Memory B cell (primary cell): ENCODE measurements at places on chromosomes 6 and 20.

DNA sequence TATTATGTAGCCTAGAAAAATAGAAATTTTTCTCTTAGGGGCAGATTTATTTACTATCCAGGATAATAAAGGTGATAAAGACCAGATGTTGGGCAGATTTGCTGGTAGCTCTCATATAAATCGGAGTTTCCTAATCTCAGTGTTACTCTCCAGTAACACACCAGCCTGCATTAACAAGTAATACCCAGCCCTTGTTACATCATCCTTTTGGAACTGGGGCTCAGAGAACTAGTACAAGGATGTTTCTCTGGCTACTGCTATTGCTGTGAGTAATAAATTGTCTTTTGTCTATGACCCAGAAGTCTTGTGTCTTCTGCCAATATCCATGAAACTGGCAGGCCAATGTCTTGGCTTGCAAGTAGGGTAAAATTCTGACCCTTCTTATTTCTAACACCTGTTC, 16.8 kb downstream of the TPD52L1 start:
- no peak for DNase-seq
- H3K4me1 ChIP-seq: no peaks in the 10 kb centered on the region
- no peak overlapping the region for H3K4me3 ChIP-seq
- no peak overlapping the region for H3K27ac ChIP-seq

GRCh38 chr6:148068437-148069061, 274.1 kb upstream of the SASH1 start:
- H3K4me3 ChIP-seq: no peak overlapping the region
- no peaks in the 10 kb centered on the region for H3K36me3 ChIP-seq
- H3K27me3 ChIP-seq: no peaks in the 10 kb centered on the region
- no peaks in the 10 kb centered on the region for H3K4me1 ChIP-seq

DNA sequence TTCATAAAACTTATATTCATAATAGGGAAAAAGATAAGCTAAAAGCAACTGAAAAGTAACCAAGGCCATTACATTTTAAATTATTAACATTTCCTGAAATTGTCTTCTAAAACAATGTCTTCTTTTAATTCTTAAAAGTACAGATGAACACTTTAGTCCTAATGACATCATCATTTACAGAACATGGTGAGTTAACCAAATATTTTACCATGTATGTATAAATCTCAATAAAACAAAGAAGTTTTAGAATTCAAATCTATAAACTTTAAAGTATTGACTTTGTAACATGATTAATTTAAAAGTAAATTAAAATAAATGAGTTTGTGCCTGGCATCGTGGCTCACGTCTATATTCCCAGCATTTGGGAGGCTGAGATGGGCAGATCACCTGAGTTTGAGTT, 125.9 kb upstream of the PRSS16 start:
- H3K4me1 ChIP-seq: peaks cover 2% of the 10 kb centered on the region
- peaks cover 2% of the 10 kb centered on the region for H3K36me3 ChIP-seq
- peaks cover 1% of the 10 kb centered on the region for H3K27me3 ChIP-seq
- H3K27ac ChIP-seq: no peak overlapping the region
- H3K4me3 ChIP-seq: no peak overlapping the region
- DNase-seq: no peak

- peaks cover 5% of the 10 kb centered on the region for H3K36me3 ChIP-seq
- no peak overlapping the region for H3K4me3 ChIP-seq
- no peaks in the 10 kb centered on the region for H3K4me1 ChIP-seq
- no peak for DNase-seq
Measured at GRCh38 chr6:150301846-150302519, 66.8 kb upstream of the IYD start.

DNA sequence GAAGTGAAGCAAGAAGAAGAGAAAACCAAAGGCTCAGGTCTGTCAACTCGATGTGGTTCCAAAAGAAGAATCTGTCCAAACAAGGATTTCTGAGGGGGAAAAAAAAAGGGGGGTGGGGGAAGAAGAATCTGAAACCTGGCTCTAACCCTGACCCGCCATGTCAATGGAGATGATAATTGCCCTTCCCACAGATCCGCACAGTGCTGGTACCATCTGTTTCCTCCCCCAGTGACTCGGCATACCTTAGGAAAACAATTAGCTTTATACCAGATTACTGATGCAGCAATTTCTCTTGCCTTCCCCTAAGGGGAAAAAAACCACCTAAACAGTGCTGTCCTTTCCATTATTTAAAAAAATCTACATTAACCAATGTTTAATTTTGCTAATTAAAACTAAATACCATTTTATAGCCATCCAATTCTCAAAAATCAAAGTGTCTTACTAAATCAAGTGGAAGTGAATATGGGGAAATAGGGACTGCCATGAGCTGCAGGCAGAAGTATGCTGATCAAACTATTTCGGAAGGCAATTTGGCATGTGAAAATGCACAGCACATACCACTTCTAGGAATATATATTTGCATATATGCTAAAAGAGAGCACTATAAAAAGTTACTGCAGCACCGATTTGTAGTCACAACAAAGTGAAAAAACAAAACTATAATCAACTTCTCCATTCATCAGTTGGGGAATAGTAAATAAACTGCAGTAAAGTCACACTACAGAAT, 46.8 kb downstream of the MAP7 start:
- H3K4me1 ChIP-seq: no peaks in the 10 kb centered on the region
- no peaks in the 10 kb centered on the region for H3K36me3 ChIP-seq
- H3K4me3 ChIP-seq: no peak overlapping the region

GRCh38 chr6:131640100-131640499, 3.0 kb downstream of the ENPP3 start:
- no peak overlapping the region for H3K4me3 ChIP-seq
- no peaks in the 10 kb centered on the region for H3K36me3 ChIP-seq
- H3K4me1 ChIP-seq: peaks cover 13% of the 10 kb centered on the region
- H3K27me3 ChIP-seq: peaks cover 9% of the 10 kb centered on the region
- no peak for DNase-seq

DNA sequence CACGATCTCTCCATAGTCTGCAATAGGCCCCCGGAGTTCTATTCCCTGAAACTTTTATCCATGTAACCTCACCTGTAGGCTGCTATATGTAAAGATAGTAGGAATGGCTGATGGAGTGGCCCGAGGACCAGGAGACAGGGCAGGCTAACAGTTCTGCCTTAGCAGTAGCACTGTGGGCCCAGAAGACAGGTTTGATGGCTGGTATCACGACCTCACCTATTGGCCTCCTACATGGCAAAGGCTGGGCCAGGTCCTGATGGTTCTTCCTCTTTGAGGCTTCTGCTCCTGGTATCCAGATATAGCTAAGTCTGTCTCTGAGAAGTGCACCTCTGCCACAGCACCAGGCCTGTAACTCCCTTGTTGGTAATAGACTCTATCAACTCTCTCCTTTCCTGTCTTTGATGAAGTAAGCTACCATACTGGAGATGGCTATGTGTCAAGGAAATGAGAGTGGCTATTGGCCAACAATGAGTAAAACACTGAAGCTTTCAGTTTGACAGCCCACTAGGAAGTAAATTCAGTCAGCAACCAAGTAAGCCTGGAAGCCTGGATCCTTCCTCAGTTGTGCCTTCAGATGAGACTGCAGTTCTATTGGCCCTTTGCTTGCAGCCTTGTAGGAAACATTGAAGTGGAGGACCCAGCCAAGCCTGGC, 5.7 kb downstream of the SPEF1 start:
- H3K27ac ChIP-seq: no peak overlapping the region
- no peak for DNase-seq
- no peaks in the 10 kb centered on the region for H3K36me3 ChIP-seq
- H3K27me3 ChIP-seq: peaks cover 10% of the 10 kb centered on the region

GRCh38 chr6:29875257-29875656, 47.6 kb downstream of the HLA-G start:
- H3K4me3 ChIP-seq: no peak overlapping the region
- no peaks in the 10 kb centered on the region for H3K4me1 ChIP-seq
- H3K27me3 ChIP-seq: no peaks in the 10 kb centered on the region
- H3K36me3 ChIP-seq: peaks cover 25% of the 10 kb centered on the region
- H3K27ac ChIP-seq: no peak overlapping the region

GRCh38 chr20:24730750-24731149, 218.3 kb upstream of the CST7 start:
- no peaks in the 10 kb centered on the region for H3K4me1 ChIP-seq
- no peak overlapping the region for H3K27ac ChIP-seq
- H3K4me3 ChIP-seq: no peak overlapping the region

DNA sequence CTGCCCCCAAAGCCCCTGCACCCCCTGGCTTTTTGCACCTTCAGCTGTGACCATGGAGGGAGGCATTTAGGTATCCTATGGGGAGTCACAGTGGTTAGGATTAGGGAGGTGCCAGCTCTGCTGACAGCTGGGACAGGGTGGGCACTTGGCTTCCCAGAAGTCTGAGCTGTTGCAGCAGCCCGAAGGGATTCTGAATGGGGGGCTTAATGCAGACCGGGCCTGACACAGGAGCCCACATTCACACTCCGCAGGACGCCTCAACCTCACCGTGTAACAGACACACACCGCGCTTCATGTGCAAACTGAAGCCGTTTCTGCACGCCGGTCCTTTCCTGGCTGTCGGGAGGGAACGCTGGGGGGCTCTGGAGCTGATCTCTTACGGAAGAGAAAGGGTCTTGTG, 1.9 kb downstream of the EBF4 start:
- peak overlapping the region; percentile 18 for H3K4me3 ChIP-seq
- peaks cover 13% of the 10 kb centered on the region for H3K4me1 ChIP-seq
- no peak for DNase-seq
- H3K36me3 ChIP-seq: no peaks in the 10 kb centered on the region
- H3K27ac ChIP-seq: no peak overlapping the region
